Naive B cell (primary cell): ENCODE measurements at places on chromosomes 2 and 18.
A peak's percentile ranks its signal among the peaks of the same experiment; 100 is the strongest.

GRCh38 chr18:10511236-10511635 is 14.6 kb upstream of the NAPG start:
- peaks cover 8% of the 10 kb centered on the region for H3K36me3 ChIP-seq
- peaks cover 21% of the 10 kb centered on the region for H3K27me3 ChIP-seq
- H3K27ac ChIP-seq, result no peak overlapping the region
- DNase-seq, result no peak
- H3K4me3 ChIP-seq, result no peak overlapping the region

DNA sequence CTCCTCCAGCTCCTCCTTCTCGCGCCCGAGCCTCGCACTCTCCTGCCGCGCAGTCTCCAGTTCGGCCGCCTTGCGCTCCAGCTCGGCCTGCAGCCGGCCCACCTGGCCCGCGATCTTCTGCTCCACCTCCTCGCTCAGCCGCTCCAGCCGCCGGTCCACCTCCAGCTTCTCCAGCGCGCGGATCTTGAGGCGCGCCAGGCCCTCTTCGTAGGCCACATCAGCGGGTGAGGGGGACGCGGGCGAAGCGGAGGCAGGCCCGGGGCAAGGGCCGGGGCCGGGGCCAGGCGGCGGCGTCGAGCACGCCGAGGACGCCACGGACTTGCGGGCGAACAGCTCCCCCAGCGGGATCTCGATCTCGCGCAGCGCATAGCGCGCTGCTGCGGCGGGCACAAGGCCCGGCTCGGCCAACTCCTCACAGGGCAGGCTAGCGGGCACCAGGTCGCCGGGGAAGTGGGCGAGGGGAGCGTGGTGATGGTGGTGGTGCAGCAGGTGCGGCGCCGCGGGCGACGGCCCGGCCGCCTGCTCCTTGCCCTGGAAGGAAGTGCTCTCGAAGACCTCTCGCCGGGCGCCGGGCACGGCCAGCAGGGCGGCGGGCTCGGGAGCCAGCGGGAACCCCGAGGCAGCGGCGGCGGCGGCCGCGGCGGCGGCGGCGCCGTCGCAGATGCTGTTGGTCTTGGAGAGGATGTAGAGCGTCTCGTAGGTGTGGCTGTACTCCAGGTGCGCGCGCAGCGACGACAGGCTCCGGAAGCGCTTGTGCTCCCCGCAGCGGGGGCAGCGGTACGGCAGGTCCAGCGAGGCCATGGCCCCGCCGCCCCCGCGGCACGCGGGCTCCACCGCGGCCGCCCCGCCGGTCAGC is 15.2 kb downstream of the FBXO41 start:
- H3K36me3 ChIP-seq, result peaks cover 4% of the 10 kb centered on the region
- peak; percentile 11 for DNase-seq
- H3K4me3 ChIP-seq, result no peak overlapping the region
- H3K4me1 ChIP-seq, result peaks cover 26% of the 10 kb centered on the region
- H3K27me3 ChIP-seq, result no peaks in the 10 kb centered on the region
- H3K27ac ChIP-seq, result no peak overlapping the region

DNA sequence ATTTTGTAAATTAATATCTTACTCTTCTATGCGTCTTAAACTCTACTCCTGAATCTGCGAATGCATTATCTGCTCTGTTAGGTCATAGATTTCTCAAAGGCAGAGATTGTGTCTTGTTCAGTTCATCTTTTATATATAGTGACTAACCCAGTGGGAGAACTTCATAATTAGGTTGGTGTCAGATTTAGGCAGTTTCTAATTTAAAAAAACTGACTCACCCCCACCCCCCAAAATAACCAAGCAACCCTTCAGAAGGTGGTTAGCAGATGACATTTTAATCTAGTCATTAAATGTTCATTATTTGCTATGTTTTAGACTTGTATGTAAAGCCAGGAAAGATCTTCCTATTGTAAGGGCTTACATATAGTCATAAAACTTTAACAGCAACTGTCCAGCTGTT is 10.4 kb downstream of the SERPINB12 start:
- no peak overlapping the region for H3K27ac ChIP-seq
- DNase-seq, result no peak
- H3K4me3 ChIP-seq, result no peak overlapping the region
- H3K36me3 ChIP-seq, result no peaks in the 10 kb centered on the region
- H3K4me1 ChIP-seq, result no peaks in the 10 kb centered on the region

DNA sequence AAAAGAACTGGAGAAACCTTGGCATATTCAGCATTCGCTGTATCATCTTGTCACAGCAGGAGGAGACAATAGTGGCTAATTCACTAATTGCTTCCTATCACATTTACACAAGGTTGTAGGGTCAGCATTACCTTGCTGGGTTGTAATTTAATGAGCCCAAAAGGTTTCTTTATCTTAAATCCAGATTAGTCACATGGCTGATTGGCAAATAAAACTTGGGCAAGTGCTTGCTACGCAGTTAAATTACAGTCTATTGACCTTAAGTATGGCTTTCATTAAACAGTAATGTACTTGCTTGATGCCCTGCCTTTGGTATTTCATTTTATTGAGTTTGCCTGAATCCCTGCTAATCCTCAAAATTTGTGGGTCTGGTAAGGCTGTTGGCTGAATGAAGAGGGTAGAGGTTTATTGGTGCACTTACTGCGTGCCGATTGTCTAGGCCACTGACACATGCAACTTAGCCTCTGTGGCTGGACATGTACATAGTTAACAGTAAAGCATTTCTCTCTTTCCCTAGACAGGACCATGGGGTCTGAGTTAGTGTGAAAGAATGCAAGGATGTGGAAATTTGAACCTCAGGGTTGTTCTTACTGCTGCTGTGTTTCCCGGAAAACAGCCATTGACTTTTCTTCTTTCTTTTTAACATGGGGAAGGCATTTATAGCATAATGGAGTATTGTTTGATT is 34.3 kb downstream of the FMNL2 start:
- DNase-seq, result no peak
- no peak overlapping the region for H3K4me3 ChIP-seq
- peaks cover 9% of the 10 kb centered on the region for H3K27me3 ChIP-seq
- H3K36me3 ChIP-seq, result no peaks in the 10 kb centered on the region
- no peak overlapping the region for H3K27ac ChIP-seq

DNA sequence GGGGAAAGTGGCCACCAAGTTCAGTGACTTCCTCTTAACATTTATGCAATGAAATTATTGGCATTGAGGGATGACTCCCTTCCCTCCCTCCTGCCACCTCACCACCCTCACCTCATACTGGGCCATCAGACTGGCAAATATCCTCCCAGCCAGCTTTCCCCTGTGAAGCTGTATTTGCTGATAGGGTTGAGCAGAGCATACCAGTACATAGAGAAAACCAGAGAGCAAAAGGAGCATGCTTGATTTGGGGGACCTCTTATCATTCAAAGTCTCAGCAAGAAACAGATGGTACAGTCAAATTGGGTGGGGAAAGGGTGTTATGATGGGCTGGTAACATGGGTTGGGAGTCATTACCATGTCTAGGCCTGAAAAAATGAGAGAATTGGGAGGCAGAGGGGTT is 19.1 kb upstream of the B3GNT2 start:
- no peak overlapping the region for H3K4me3 ChIP-seq
- no peaks in the 10 kb centered on the region for H3K27me3 ChIP-seq
- no peak for DNase-seq
- no peaks in the 10 kb centered on the region for H3K36me3 ChIP-seq
- H3K27ac ChIP-seq, result no peak overlapping the region

DNA sequence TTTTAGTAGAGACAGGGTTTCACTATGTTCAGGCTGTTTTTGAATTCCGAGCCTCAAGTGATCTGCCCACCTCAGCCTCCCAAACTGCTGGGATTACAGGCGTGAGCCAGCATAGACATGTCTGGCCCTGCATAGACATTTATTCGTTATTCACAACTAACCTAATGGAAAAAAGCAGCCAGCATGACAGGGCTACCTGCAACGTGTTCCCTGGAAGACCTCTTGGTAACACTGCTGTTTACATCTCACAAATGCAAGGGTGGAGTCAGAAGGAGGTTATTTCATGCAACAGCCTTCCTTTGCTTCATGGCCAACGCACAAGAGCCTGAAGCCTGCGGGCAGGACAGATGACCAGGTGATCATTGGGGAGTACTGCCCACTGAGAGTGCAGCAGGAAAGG is 9.2 kb downstream of the SERPINE2 start:
- peaks cover 10% of the 10 kb centered on the region for H3K27me3 ChIP-seq
- no peak overlapping the region for H3K4me3 ChIP-seq
- peaks cover 8% of the 10 kb centered on the region for H3K36me3 ChIP-seq
- no peak overlapping the region for H3K27ac ChIP-seq

- H3K27me3 ChIP-seq, result peaks cover 7% of the 10 kb centered on the region
- H3K4me3 ChIP-seq, result no peak overlapping the region
- no peaks in the 10 kb centered on the region for H3K4me1 ChIP-seq
- H3K27ac ChIP-seq, result no peak overlapping the region
- H3K36me3 ChIP-seq, result no peaks in the 10 kb centered on the region
Measured at GRCh38 chr2:132690664-132691303, 20.8 kb upstream of the LYPD1 start.

GRCh38 chr2:119117891-119118882 is 40.4 kb downstream of the C1QL2 start:
- no peak for DNase-seq
- H3K27me3 ChIP-seq, result peaks cover 22% of the 10 kb centered on the region
- no peaks in the 10 kb centered on the region for H3K4me1 ChIP-seq

GRCh38 chr18:36349552-36349951 is 52.0 kb downstream of the FHOD3 start:
- no peak for DNase-seq
- no peak overlapping the region for H3K4me3 ChIP-seq
- no peak overlapping the region for H3K27ac ChIP-seq
- peaks cover 30% of the 10 kb centered on the region for H3K27me3 ChIP-seq

DNA sequence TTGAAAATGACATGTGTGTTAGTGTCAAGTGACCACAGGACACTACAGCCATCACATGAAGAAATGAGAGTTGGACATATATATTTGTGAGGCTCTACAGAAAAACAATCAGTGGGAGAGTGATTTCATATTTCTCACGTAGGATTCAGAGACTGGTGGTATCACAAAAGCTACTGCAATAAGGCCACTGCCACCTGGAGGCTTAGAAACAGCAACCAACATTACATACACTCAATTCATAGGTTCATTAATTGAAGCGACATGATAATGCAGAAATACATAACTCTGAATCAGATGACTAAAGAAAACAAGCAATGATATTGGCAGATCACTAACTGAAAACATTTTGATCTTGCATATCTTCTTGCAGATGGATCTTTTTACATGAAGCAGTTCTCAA is 248.1 kb upstream of the KLHL14 start:
- H3K4me1 ChIP-seq, result no peaks in the 10 kb centered on the region
- H3K27me3 ChIP-seq, result peaks cover 25% of the 10 kb centered on the region
- no peak overlapping the region for H3K27ac ChIP-seq
- H3K4me3 ChIP-seq, result no peak overlapping the region
- DNase-seq, result no peak
- no peaks in the 10 kb centered on the region for H3K36me3 ChIP-seq

DNA sequence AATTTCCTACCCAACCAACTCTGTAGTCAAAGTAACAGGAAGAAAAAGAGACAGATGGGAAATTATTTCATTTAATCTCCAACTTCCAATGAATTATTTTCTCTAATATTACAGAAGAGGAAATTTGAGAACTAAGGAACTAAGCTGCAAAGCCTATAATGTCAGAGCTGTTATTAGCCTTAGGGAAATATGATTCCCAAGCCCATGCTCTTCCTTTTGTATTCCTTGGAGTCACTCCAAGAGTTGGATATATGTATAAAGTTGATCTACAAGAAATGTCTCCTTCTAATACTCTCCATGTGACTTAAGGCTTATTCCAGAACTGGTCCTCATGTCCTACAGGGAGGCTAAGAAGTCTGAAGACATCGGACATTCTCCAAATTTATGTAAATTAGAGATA is 31.6 kb upstream of the VWC2L start:
- H3K27me3 ChIP-seq, result no peaks in the 10 kb centered on the region
- H3K4me3 ChIP-seq, result no peak overlapping the region
- H3K36me3 ChIP-seq, result no peaks in the 10 kb centered on the region
- H3K27ac ChIP-seq, result no peak overlapping the region
- DNase-seq, result no peak

GRCh38 chr2:238129166-238130010 is 9.1 kb upstream of the KLHL30 start:
- no peak overlapping the region for H3K27ac ChIP-seq
- no peaks in the 10 kb centered on the region for H3K4me1 ChIP-seq
- H3K27me3 ChIP-seq, result no peaks in the 10 kb centered on the region
- no peaks in the 10 kb centered on the region for H3K36me3 ChIP-seq
- no peak overlapping the region for H3K4me3 ChIP-seq

- H3K27me3 ChIP-seq, result no peaks in the 10 kb centered on the region
- H3K4me1 ChIP-seq, result peaks cover 71% of the 10 kb centered on the region
- no peak for DNase-seq
- H3K36me3 ChIP-seq, result peaks cover 6% of the 10 kb centered on the region
- no peak overlapping the region for H3K27ac ChIP-seq
Measured at GRCh38 chr2:148670773-148671172, 26.2 kb downstream of the EPC2 start.

GRCh38 chr2:101464841-101465240 is 10.1 kb downstream of the RFX8 start:
- H3K27me3 ChIP-seq, result peaks cover 17% of the 10 kb centered on the region
- H3K4me3 ChIP-seq, result no peak overlapping the region
- H3K4me1 ChIP-seq, result peaks cover 19% of the 10 kb centered on the region
- H3K36me3 ChIP-seq, result no peaks in the 10 kb centered on the region
- H3K27ac ChIP-seq, result no peak overlapping the region

- peaks cover 14% of the 10 kb centered on the region for H3K36me3 ChIP-seq
- H3K27me3 ChIP-seq, result peaks cover 24% of the 10 kb centered on the region
Measured at GRCh38 chr2:102508863-102509262, 35.8 kb downstream of the SLC9A4 start.

- no peak for DNase-seq
- H3K36me3 ChIP-seq, result no peaks in the 10 kb centered on the region
- no peak overlapping the region for H3K27ac ChIP-seq
- H3K4me1 ChIP-seq, result no peaks in the 10 kb centered on the region
- H3K27me3 ChIP-seq, result peaks cover 28% of the 10 kb centered on the region
Measured at GRCh38 chr2:104428155-104428554, 425.8 kb upstream of the POU3F3 start.

- H3K36me3 ChIP-seq, result no peaks in the 10 kb centered on the region
- H3K4me3 ChIP-seq, result no peak overlapping the region
- peaks cover 2% of the 10 kb centered on the region for H3K4me1 ChIP-seq
- no peaks in the 10 kb centered on the region for H3K27me3 ChIP-seq
- DNase-seq, result no peak
Measured at GRCh38 chr2:147325990-147326389, 518.8 kb upstream of the ACVR2A start.

GRCh38 chr2:239932881-239933735 is 92.0 kb downstream of the NDUFA10 start:
- peaks cover 14% of the 10 kb centered on the region for H3K4me1 ChIP-seq
- no peaks in the 10 kb centered on the region for H3K36me3 ChIP-seq
- H3K4me3 ChIP-seq, result no peak overlapping the region
- peaks cover 20% of the 10 kb centered on the region for H3K27me3 ChIP-seq
- no peak for DNase-seq
